GDM1 (cell line): ENCODE measurements at places on chromosomes 12 and 14.
A peak's percentile ranks its signal among the peaks of the same experiment; 100 is the strongest.

GRCh38 chr12:124805876-124806668, 57.6 kb downstream of the SCARB1 start:
- DNase-seq: no peak

DNA sequence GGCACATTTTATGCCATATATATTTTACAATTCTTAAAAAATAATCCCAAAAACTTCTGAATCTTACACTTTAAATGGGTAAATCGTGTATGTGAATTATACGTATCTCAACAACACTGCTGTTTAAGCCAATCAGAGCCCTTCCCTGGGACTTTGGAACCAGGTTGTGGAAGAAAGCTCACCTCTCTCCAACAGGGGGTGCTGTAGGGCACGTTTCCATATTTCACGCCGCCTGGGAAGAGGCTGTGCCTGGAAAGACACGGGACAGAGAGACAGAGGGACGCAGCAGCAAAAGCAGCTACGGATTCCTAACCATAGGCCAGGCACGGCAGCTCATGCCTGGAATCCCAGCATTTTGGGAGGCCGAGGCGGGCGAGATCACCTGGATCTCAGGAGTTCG, 29.4 kb upstream of the FBRSL1 start:
- no peak for DNase-seq

DNA sequence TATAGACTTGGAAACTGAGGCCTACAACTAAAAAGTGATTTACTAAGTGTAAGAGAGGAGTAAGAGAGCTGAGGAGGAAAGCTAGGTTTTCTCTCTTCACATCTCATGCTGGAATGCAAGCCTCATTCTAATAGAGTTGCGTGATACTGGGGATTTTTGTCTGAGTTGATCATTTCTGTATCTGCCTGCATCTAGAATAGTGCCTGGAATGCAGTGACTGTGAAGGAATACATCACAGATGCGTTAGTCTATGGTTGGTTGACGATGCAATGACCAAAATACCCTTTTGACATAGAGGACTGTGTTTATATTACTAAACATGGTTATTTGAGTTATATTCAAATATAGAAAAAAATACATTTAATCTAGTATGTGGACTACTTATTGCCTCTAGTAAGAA, 9.2 kb upstream of the TMEM117 start:
- DNase-seq: no peak

DNA sequence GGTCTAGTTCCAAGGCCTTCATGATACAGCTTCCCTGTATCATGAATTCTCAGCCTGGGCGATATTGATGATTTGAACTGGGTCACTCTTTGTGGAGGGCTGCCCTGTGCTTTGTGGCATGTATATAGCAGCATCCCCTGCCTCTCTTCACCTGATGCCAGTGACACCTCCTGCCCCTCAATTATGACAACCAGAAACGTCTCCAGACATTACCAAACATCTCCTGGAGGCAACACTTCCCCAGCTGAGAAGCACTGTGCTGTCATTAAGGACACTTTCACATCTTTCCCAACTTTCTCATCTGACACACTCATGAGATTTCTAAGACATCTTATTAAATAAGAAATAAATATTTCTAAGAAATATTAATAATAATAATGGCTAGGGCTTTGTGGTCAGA, 315.3 kb downstream of the BCL11B start:
- no peak for DNase-seq

DNA sequence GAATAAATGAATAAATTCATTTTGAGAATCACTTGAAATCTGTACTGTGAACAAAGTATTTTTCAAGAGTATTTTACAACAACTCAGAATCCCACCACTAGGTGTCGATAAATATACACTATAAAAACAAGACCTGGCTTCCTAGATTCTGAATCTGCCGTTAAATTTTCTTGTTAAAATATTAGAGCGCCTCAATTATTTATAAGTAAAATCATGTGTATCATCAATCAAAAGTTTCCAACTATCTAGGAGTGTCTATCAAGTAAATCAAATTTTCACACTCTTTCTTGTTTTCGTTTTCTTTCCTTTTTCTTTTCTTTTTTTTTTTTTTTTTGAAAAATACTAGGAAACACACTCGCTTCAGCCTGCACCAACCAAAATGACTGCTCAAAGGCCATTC, 179.2 kb upstream of the DCN start:
- DNase-seq: no peak

- peak; percentile 17 for DNase-seq
Measured at GRCh38 chr12:2795291-2796186, 769 bp downstream of the FKBP4 start.

GRCh38 chr12:80634903-80635302, 72.5 kb upstream of the MYF6 start:
- no peak for DNase-seq

DNA sequence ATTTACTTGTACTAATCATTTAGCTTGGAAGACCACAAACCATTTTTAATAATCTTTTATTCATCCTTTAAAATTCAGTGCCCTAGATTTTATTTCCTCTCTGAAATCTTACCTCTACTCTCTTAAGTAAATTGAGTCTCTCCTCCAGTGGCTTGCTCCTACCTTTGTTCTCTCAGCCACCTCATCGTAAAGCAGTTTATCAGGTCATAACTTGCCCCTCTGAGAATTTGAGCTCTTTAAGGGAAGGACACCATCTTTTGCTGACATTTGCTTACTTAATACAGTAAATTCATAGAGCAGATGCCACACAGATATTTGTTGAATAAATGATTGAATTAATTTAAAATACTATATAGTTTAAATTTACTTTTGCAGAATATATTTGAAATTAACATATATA, 794.3 kb downstream of the C12orf50 start:
- DNase-seq: no peak

DNA sequence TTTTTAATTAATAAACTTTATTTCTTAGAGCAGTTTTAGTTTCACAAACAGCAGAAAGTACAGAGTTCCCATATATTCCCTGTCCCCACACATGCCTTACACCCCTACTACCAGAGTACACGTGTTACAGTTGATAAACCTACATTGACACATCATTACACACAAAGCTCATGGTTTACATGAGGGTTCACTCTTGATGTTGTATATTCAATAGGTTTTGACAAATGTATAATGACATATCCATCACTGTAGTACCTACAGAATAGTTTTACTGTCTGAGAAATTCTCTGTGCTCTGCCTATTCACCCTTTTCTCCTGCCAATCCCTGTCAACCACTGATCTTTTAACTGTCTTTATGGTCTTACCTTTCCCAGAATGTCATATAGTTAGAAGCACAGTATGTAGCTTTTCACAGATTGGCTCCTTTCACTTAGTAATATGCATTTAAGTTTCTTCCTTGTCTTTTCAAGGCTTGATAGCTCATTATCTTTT, 15.1 kb upstream of the CCDC91 start:
- no peak for DNase-seq

DNA sequence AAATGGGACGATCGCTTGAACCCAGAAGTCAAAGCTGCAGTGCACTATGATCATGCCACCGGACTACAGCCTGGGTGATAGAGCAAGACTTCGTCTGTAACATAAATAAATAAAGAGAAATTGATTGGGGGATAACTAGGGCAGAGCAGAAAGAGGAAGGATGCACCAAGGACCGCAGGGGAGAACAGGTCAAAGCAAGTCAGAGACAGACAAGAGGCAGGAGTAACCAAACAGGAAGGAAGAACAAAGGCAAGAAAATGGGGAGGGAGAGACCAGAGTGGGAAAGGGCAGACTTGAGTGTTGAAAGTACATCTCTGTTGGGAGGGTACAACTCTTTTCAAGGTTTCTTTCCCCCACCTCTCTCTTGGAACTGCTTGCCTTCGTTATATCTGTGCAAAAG, 50.8 kb upstream of the ELK3 start:
- peak; percentile 74 for DNase-seq

DNA sequence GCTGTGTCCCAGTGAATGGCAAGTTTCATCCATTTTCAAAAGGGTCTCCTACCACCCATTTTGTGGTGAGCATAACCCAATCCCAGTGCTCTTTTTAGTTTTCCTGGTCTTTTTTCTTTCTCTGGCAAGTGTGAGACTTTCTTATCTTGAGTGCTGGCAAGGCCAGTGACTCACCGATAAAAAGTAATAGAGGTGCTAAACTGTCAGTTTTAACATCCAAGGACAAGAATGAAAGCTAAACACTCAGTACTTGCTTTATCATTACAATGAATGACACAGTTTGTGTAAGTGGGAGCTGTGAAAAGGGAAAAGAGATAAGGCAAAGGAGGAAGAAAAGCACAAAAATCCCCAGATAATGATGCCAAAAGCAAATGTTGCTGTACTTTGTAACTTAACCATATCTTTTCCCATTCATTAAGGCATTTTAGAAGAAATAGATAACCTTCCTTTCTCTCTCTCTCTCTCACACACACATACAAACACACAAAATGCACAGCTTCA, 4.9 kb upstream of the LRIG3 start:
- no peak for DNase-seq

- no peak for DNase-seq
Measured at GRCh38 chr14:95497561-95498011, 18.9 kb downstream of the SYNE3 start.

- no peak for DNase-seq
Measured at GRCh38 chr14:22320362-22320750, 268.7 kb downstream of the DAD1 start.

DNA sequence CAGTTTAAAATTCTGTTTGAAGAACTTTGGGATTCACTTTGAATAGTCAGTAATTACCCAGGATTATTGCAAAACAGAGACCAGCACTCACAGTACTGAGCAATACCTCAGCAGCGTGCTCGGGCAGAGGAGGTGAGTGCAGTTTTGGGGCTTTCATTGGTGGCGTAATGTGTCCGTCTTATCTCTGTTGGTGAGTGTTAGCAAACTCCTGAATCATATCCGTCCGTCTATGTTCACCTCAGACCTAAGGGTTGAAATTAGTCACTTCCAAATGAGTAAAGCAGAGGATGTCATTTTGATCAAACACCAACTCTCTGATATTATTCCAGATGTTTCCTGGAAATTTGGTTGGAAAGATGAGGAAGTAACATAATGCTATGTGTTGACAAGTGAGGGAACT, 82.8 kb downstream of the BORCS5 start:
- DNase-seq: no peak

DNA sequence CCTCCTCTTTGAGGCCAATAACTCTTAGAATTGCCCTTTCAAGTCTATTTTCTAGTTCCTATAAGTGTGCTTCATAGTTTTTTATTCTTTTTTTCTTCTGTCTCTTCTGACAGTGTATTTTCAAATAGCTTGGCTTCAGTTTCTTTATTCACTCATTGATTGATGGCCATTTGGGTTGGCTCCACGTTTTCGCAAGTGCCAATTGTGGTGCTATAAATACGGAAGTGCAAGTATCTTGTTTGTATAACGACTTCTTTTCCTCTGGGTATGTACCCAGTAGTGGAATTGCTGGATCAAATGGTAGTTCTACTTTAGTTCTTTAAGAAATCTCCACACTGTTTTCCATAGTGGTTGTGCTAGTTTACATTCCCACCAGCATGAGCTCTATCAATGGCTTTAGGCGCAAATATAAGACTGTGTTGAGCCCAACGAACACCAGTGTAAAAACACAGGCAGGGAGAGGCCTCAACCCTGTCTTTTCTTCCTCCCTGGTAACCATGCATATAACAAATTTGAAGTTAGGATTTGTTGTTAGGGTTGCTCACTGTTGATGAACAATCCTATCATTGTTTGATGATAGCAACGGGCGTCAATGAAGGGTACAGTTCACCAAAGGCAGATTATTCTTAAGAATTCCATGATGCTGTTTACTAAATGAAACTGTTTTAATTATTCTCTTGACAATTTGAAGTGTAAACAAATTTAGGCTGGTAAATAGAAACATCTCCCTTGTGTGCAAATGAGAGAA, 13.3 kb upstream of the LMNTD1 start:
- no peak for DNase-seq

DNA sequence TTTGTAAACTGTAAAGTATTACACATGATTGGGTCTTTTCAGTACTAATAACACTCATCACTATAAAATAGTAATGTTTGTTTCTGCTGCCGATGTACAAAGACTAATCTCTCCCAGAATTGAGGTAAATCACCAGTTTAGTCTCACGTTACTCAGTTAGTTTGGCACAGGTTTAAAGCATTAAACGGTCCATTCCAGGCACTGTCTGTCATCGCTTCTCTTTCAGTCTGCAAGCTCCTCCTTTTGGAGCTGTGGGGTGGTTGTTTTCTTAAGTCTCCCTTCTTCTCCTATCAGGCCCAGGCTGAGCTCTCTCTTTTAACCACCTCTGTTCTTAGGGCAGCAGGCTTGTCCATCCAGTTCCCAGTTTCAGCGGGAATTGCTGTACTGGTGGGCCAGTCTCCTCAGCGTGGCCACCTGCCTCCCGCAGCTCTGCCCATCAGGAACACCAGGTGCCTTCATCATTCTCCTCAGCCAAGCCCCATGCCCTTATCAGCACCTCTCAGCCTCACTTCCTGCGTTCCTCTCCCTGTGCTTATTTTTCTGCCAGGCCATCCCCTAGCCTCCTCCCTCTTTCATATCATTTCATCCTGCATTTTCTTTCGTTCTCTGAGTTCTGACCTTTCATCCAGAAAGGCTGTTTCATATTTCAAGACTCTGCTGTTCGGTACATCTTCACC, 149.0 kb downstream of the TGFB3 start:
- DNase-seq: no peak

- no peak for DNase-seq
Measured at GRCh38 chr14:66603945-66604344, 96.0 kb downstream of the GPHN start.

- DNase-seq: no peak
Measured at GRCh38 chr14:53608369-53608768, 348.3 kb downstream of the BMP4 start.

DNA sequence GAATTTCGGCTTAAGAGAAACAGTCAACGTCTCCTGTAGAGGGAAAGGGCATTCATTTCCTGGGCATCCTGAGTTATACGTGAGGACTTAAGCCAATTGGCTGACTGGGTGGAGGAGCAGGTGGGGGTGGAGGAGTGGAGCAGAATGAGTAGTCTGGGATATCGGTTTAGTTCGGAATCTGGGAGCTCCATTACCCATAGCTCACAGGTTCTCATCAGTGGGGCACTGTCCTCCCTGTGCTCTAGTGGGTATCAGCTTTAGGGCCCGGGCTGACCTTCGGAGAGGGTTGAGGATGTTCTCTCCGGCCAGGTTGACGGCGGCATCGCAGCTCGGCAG, 704 bp downstream of the SDR39U1 start:
- DNase-seq: no peak

DNA sequence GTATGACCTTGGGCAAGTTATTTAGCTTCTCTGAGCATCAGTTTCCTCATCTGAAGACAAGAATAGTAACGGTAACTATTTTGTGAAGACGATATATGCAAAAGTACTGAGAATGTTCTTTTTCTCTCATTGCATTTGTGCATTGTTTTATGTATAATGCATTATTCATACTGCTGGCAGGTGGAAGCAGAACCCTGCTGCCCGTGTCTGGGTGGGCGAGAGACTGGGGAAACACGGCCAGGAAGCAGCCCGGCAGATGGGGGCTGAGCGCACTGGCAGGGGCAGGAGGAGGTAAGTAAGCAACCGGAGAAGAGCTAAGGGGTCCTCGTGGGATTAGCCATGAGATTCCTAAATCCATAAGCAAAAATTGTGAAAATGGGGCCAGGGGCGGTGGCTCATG, 115.8 kb upstream of the MED13L start:
- DNase-seq: no peak
